ENCODE measurements at places on chromosomes 5 and 9. TPM values are rescaled to one million over a fixed set of nuclear protein-coding genes. Genes with fewer than 3 reads are reported as not detected.

Gene TMCO6
- total RNA-seq = 32.6 TPM

Gene TBC1D2
- 11.4 TPM for total RNA-seq

Gene EDIL3
- 48.3 TPM for total RNA-seq

Gene KIAA1958
- total RNA-seq = 41.0 TPM

Gene IFNA21
- total RNA-seq = not detected

Gene CBY3
- total RNA-seq = 0.37 TPM

Gene KIF20A
- 66.9 TPM for total RNA-seq

Gene RANBP3L
- total RNA-seq = not detected

Gene PCDHGA2
- 0.66 TPM for total RNA-seq

Gene FSTL4
- 5.0 TPM for total RNA-seq

Gene HAVCR1
- total RNA-seq = not detected

Gene GABRA1
- total RNA-seq = 0.48 TPM

Gene MPDZ
- 38.5 TPM for total RNA-seq

Gene GNA14
- 21.0 TPM for total RNA-seq

- DNase-seq = no peak
- H3K27ac ChIP-seq = no peak overlapping the region
- H3K4me3 ChIP-seq = no peak overlapping the region
Measured at GRCh38 chr9:124890179-124890578, 28.2 kb downstream of the ARPC5L start.

DNA sequence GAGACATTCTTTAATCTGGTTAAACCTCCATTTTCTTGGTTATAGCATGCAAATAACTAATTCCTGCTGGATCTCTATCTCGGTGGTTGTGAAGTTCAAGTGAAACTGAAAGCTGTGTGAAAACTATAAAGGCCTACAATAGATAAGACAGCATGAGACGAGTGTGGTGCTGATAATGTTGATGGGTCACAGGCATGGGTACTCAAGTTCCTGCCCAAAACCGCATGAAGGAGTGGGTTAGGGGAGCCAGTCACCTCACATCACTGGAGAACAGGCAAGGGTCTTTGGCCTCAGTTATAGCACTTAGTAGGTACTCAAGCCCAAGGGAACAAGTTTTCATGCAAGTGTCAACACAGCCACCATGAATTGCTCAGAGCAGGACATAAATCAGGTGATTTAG is 16.7 kb downstream of the HMHB1 start:
- H3K4me3 ChIP-seq = no peak overlapping the region
- H3K27ac ChIP-seq = no peak overlapping the region
- H3K27me3 ChIP-seq = no peaks in the 10 kb centered on the region
- DNase-seq = no peak
- H3K36me3 ChIP-seq = no peaks in the 10 kb centered on the region

GRCh38 chr9:124869986-124870560 is 8.1 kb downstream of the ARPC5L start:
- peaks cover 16% of the 10 kb centered on the region for H3K36me3 ChIP-seq
- peaks cover 41% of the 10 kb centered on the region for H3K4me1 ChIP-seq
- H3K4me3 ChIP-seq = peak overlapping the region; percentile 91
- DNase-seq = no peak
- no peaks in the 10 kb centered on the region for H3K27me3 ChIP-seq

GRCh38 chr9:97136421-97136820 is 97.5 kb upstream of the CTSV start:
- no peaks in the 10 kb centered on the region for H3K27me3 ChIP-seq
- H3K4me3 ChIP-seq = no peak overlapping the region
- no peak for DNase-seq
- peak overlapping the region; percentile 54 for H3K27ac ChIP-seq

GRCh38 chr5:134525683-134526482 is 413 bp downstream of the JADE2 start:
- no peaks in the 10 kb centered on the region for H3K27me3 ChIP-seq
- peaks cover 52% of the 10 kb centered on the region for H3K4me1 ChIP-seq
- peak overlapping the region; percentile 98 for H3K27ac ChIP-seq
- H3K4me3 ChIP-seq = peak overlapping the region; percentile 98
- no peaks in the 10 kb centered on the region for H3K36me3 ChIP-seq

- no peak overlapping the region for H3K27ac ChIP-seq
- H3K27me3 ChIP-seq = peaks cover 14% of the 10 kb centered on the region
Measured at GRCh38 chr5:120457839-120458507, 6.1 kb upstream of the PRR16 start.

DNA sequence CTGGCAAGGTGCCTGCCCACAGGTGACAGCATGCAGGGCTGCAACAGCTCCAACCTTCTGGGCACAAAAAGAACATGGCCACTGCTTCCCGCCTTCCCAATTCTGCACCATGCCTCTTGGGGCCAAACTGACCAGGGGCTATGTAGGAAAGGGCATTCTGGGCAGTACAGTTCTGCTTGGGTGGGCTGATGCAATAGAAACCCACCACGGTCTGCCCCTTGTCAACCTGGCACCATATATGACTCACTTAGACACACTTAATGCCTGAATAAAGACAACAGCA is 40.2 kb upstream of the FCN1 start:
- DNase-seq = no peak
- H3K27ac ChIP-seq = no peak overlapping the region
- no peaks in the 10 kb centered on the region for H3K36me3 ChIP-seq

GRCh38 chr9:86902991-86903733 is 44.1 kb downstream of the GAS1 start:
- peaks cover 59% of the 10 kb centered on the region for H3K27me3 ChIP-seq
- no peaks in the 10 kb centered on the region for H3K36me3 ChIP-seq
- H3K4me3 ChIP-seq = peak overlapping the region; percentile 85

- no peak overlapping the region for H3K27ac ChIP-seq
- H3K27me3 ChIP-seq = no peaks in the 10 kb centered on the region
- H3K36me3 ChIP-seq = peaks cover under 1% of the 10 kb centered on the region
- no peaks in the 10 kb centered on the region for H3K4me1 ChIP-seq
Measured at GRCh38 chr5:145737578-145737977, 97.6 kb downstream of the PRELID2 start.

- no peak overlapping the region for H3K4me3 ChIP-seq
- H3K27ac ChIP-seq = no peak overlapping the region
- no peaks in the 10 kb centered on the region for H3K27me3 ChIP-seq
- no peak for DNase-seq
Measured at GRCh38 chr9:82518868-82519267, 530.3 kb downstream of the SPATA31D1 start.

GRCh38 chr9:79089054-79089560 is 482.7 kb upstream of the TLE4 start:
- DNase-seq = no peak
- H3K36me3 ChIP-seq = peaks cover 27% of the 10 kb centered on the region
- H3K27me3 ChIP-seq = no peaks in the 10 kb centered on the region
- no peak overlapping the region for H3K27ac ChIP-seq

GRCh38 chr5:7087719-7088297 is 308.1 kb upstream of the ADCY2 start:
- H3K36me3 ChIP-seq = peaks cover 2% of the 10 kb centered on the region
- H3K4me1 ChIP-seq = peaks cover 27% of the 10 kb centered on the region
- no peak overlapping the region for H3K4me3 ChIP-seq
- DNase-seq = no peak

DNA sequence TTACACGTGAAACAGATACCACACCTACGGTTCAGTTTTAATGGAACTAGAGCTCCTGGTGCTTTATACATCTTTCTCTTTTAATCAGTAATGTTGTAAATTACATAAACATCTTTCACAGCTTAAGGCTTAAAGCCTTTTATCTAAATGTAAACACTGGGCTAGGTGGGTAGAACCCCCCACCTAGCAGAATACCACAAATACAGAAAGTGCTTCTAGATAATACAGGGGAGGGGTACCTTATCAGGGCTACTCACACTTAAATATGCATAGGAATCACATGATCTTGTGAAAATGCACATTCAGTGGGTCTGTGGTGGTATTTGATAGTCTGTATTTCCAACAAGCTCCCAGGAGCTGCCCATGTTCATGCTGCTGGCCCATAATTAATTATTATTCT is 256.4 kb upstream of the TARS1 start:
- no peak for DNase-seq
- no peaks in the 10 kb centered on the region for H3K4me1 ChIP-seq
- no peak overlapping the region for H3K4me3 ChIP-seq
- H3K27me3 ChIP-seq = peaks cover 51% of the 10 kb centered on the region

DNA sequence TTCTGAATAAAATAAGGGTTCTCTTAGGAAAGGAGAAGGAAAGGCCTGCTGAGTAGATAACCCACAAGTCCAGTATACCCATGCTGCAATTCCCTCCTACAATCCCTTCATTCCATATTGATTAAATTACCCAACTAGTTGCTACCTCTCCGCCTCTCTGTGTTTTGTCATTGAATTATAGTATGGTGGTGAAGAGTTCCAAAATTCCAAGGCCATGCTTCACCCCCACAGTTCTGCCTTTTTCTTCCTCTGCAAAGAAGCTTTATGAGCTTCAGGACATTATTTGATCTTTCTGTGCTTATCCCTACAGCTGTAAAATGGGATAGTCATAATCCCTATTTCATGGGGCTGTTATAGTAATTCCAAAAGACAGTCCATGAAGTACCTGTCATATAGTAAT is 215.6 kb downstream of the ACTL7B start:
- no peaks in the 10 kb centered on the region for H3K27me3 ChIP-seq
- no peak for DNase-seq
- H3K36me3 ChIP-seq = no peaks in the 10 kb centered on the region
- peaks cover 16% of the 10 kb centered on the region for H3K4me1 ChIP-seq
- H3K27ac ChIP-seq = no peak overlapping the region

DNA sequence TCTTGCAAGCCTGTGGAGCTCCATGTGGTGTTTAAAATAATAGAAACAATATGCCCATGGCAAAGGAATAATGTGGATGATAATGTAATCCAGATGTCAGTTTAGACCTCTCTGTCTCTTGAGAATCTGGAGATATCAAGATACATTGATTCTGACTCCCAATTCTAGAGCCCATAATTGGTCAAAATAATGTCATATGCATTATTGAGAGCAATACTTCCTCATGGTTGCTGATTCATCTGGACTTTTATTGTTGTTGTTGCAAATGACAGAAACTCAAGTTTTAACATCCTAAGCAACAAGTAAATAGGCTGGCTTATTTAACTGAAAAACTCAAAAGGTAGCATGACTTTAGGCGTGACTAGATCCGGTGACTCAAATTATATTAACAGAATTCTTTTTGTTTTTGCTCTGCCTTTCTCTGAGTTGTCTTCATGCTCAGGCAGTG is 152.1 kb downstream of the PCSK1 start:
- H3K36me3 ChIP-seq = no peaks in the 10 kb centered on the region
- no peak overlapping the region for H3K27ac ChIP-seq
- H3K4me3 ChIP-seq = no peak overlapping the region
- H3K27me3 ChIP-seq = no peaks in the 10 kb centered on the region

- no peaks in the 10 kb centered on the region for H3K27me3 ChIP-seq
- no peaks in the 10 kb centered on the region for H3K4me1 ChIP-seq
- no peak for DNase-seq
- no peak overlapping the region for H3K4me3 ChIP-seq
Measured at GRCh38 chr9:18658804-18659705, 185.1 kb downstream of the ADAMTSL1 start.

DNA sequence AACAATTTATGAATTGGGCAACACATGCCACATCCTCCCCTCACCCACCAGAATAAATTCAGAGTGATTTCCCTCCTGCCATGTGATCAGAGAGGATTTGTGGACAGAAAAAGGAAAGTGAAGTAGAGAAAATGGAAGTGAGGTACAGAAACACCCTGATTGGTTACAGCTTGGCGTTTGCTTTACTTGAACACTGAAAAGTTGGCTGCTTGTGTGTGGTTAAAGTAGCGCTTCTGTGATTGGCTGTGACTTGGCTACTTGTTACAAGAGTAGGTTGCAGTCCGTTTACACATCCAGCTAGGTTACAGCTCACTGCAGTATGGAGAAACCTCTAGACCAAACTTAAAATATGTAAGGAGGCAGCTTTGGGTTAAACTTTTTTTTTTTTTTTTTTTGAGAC is 205.2 kb upstream of the ZNF608 start:
- no peak overlapping the region for H3K4me3 ChIP-seq
- peaks cover 6% of the 10 kb centered on the region for H3K36me3 ChIP-seq
- DNase-seq = no peak
- no peaks in the 10 kb centered on the region for H3K27me3 ChIP-seq
- no peak overlapping the region for H3K27ac ChIP-seq

- H3K27me3 ChIP-seq = no peaks in the 10 kb centered on the region
- H3K36me3 ChIP-seq = no peaks in the 10 kb centered on the region
- H3K4me3 ChIP-seq = no peak overlapping the region
- no peak for DNase-seq
- no peak overlapping the region for H3K27ac ChIP-seq
- H3K4me1 ChIP-seq = peaks cover 34% of the 10 kb centered on the region
Measured at GRCh38 chr5:168875832-168876231, 296.7 kb upstream of the PANK3 start.

GRCh38 chr5:81204205-81204604 is 28.9 kb upstream of the CKMT2 start:
- no peaks in the 10 kb centered on the region for H3K27me3 ChIP-seq
- no peaks in the 10 kb centered on the region for H3K36me3 ChIP-seq
- no peak for DNase-seq
- H3K4me1 ChIP-seq = no peaks in the 10 kb centered on the region
- H3K4me3 ChIP-seq = no peak overlapping the region

GRCh38 chr5:150034662-150035061 is 34.1 kb downstream of the HMGXB3 start:
- H3K4me1 ChIP-seq = no peaks in the 10 kb centered on the region
- no peak overlapping the region for H3K4me3 ChIP-seq
- H3K27me3 ChIP-seq = no peaks in the 10 kb centered on the region
- no peak for DNase-seq
- H3K27ac ChIP-seq = no peak overlapping the region
- peaks cover 72% of the 10 kb centered on the region for H3K36me3 ChIP-seq

DNA sequence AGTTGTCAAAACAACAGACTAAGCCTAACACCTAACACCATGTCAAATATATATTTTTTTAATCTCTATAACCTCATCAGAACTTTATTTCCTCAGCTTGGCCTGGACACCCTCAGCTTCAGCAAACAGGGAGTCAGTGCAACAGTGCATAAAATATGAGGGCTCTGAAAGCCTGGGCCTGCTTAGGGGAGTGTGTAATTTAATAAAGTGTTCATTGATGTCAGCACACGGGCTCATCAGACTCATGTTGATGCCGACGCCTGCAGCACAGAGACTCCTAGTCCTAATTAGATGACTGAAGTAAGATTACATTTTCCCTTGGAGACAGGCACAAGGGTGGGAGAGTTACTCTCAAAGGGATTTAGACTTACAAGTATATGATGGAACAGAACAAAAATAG is 37.8 kb downstream of the CDH10 start:
- H3K36me3 ChIP-seq = no peaks in the 10 kb centered on the region
- no peak overlapping the region for H3K4me3 ChIP-seq
- DNase-seq = no peak
- H3K4me1 ChIP-seq = no peaks in the 10 kb centered on the region
- H3K27me3 ChIP-seq = no peaks in the 10 kb centered on the region

DNA sequence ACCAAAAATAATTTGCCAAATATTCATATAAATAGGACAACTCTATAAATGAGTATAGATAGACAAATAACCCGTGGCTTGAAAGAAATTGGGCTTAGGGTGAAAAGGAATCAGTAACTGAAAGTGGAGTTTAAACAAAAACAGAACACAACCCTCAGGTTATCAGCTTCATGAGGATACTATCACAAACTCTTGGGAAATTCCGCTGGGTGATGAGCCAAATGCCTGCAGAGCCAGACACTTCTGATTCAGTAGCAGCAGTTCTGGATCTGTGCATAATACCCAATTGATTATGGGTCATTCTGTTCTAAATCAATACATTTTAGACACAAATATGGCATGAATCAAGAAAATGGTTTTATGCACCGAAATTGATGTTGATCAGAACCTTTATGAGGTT is 72.4 kb downstream of the CAMK4 start:
- peaks cover 7% of the 10 kb centered on the region for H3K4me1 ChIP-seq
- H3K4me3 ChIP-seq = no peak overlapping the region
- DNase-seq = no peak
- H3K36me3 ChIP-seq = peaks cover 17% of the 10 kb centered on the region

- H3K4me1 ChIP-seq = peaks cover 11% of the 10 kb centered on the region
- H3K27ac ChIP-seq = no peak overlapping the region
- no peaks in the 10 kb centered on the region for H3K27me3 ChIP-seq
- H3K36me3 ChIP-seq = no peaks in the 10 kb centered on the region
Measured at GRCh38 chr5:53360811-53361210, 119.6 kb upstream of the FST start.
